ENCODE measurements at places on chromosomes 16 and 17.
A peak's percentile ranks its signal among the peaks of the same experiment; 100 is the strongest.

- no peak for DNase-seq
These were observed 4.6 kb upstream of the CCDC182 start for GRCh38 chr17:57749701-57750100.

GRCh38 chr16:75254359-75254837 is 3.0 kb upstream of the BCAR1 start:
- no peak for DNase-seq

- no peak for DNase-seq
These were observed 340.0 kb downstream of the XYLT1 start for GRCh38 chr16:17130733-17131132.

DNA sequence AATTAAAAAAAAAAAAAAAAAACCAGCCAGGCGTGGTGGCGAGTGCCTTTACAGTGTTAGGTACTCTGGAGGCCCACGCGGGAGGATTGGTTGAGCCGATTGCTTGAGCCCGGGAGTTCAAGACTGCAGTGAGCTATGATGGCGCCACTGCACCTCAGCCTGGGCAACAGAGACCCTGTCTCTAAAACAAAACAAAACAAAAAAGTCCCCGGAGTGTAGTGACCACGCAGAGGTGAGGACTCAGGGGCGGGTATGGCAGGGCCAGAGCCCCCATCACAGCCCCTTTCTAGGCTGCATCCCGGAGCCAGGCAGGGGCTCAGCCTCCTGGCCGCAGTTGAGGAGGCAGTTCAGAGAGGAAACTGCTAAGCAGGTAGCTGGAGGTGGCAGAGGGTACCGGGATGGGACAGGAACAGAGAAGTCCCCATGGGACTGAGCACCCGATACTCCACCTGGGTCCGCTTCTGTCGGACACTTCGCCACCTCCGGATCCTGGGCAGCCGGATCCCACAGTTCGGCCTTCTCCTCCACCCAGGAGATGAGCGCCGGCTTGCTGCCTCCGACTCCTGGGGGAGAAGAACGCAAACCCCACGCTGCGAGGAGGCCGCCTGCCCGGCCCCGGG is 800 bp downstream of the ZNF747 start:
- peak; percentile 18 for DNase-seq

GRCh38 chr16:83336603-83337002 is 471.2 kb upstream of the HSBP1 start:
- DNase-seq: no peak

GRCh38 chr16:89268585-89268984 is 51.1 kb downstream of the ZNF778 start:
- no peak for DNase-seq

- DNase-seq: no peak
These were observed 10.1 kb downstream of the TEKT5 start for GRCh38 chr16:10684511-10685151.

- DNase-seq: no peak
These were observed 14.9 kb downstream of the SNN start for GRCh38 chr16:11683145-11683544.

DNA sequence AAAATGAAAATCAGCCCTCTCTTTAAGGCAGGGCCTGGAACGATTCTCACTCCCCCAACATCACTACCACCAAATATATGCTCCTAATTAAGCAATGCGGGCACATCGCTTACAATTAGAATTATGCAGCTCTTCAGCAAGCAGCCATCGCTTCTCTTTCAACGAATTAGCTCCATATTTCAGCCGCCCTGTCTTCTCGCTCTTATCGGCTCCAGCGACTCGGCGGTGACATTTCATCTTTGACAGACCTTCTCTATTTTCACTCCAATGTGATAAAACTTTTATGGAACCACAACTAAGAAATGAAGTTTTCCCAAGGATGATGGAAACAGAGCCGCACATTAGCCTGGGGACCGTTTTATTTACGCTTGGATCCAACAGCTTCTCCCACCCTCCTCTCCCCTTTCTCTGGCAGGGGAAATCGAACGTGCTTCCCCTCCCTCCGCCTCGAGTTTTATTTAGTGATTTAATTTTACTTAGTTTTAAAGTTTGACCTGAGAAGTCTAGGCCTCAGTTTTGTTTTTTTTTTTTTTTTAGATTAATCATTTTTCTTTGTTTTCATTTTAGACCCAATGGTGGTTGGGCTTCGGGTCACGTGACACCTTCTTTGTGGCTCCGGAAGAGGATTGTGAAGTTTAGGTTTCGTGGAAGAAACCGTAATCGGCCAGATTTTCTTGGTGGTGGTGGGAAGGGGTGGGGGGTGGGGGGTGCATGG is 3.1 kb upstream of the HOXB2 start:
- DNase-seq: peak; percentile 54

- no peak for DNase-seq
These were observed 444.2 kb downstream of the SOX9 start for GRCh38 chr17:72565006-72565405.

GRCh38 chr16:79329166-79329521 is 271.4 kb downstream of the MAF start:
- no peak for DNase-seq

DNA sequence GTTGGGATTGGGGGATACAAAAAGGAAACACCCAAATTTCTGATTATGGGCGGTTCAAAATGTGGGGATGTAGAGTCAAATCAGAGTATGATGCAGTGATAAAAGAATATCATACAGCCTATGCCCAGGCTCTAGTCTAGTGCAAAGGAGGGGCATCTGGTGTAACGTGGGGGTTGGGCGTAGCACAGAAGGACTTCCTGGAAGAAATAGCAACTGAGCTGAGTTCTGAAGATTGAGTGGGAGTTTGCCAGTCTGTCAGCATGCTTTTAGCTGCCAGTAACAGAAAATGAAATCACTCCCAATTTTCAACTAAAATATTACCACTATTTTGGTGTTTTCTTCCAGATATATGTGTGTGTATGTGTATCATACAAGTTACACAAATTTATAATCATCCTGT is 196.9 kb downstream of the SPECC1 start:
- DNase-seq: peak; percentile 11

DNA sequence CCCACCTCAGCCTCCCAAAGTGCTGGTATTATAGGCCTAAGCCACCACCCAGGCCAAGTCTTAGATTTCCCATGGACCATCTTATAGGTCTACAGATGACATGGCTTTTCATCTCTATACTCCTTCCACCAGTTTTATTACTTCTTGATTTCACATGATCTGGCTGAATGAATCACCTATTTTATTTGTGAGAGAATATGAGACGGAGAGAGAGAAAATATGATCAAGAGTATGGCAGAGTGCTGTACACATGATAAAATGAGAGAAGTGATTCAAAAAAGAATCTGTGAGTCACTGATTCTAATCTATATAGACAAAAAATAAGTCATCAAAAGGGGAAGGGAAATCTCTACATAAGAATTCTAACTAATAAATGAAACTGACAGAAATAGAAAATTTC is 13.7 kb downstream of the ACSM1 start:
- DNase-seq: no peak

GRCh38 chr17:51487947-51488346 is 227.6 kb downstream of the UTP18 start:
- DNase-seq: no peak

DNA sequence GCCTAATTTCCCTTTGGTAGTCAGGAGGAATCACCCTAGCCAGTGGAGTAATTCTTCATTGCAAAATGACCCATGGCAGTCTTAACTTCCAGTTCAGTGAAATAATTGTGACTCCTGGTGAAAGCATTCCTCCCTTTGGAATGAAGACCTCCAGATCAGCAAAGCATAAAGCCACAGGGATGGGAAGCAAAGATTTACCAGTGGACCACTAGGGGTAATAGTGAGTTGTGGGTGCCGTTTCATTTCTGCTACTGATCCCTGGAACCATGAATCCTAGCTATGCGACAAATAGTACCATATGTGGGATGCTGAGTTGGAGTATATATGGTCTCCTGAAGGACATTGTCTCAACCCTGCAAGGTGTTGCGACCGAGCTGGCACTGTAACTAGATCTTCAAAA is 13.7 kb downstream of the DYNLL2 start:
- no peak for DNase-seq

DNA sequence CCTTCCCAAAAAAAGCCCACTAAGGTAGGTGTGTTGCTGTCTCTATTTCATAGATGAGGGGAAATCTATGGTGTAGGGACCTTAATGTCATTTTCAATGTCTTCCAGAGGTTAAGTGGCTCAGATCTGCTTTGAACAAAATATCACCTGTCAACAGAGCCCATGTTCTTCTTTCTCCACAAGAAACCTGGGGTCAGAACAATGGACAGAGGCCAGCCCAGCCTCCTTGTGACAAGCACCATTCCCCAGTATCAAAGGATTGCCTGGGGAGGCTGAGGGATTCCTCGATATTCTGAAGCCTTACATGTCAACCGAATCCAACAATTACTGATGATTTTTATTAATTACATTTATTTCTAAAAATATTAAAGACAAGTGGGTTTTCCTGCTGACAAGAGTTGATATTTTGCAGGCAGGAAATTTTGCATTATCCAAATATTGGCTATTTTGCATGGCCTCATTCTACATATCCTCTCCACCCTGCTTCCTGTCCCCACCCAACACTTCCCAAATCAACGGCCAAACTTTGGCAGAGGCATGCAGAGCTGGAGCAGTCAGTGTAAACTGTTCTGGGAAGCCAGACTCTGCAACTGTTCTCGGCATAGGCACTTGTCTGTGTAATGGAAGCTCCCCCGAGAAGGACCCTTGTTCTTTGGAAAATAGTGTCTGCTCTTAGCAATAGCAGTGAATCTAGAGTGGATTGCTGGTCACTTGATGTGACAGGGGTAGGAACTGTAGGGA is 281.5 kb downstream of the HS3ST3A1 start:
- DNase-seq: no peak

DNA sequence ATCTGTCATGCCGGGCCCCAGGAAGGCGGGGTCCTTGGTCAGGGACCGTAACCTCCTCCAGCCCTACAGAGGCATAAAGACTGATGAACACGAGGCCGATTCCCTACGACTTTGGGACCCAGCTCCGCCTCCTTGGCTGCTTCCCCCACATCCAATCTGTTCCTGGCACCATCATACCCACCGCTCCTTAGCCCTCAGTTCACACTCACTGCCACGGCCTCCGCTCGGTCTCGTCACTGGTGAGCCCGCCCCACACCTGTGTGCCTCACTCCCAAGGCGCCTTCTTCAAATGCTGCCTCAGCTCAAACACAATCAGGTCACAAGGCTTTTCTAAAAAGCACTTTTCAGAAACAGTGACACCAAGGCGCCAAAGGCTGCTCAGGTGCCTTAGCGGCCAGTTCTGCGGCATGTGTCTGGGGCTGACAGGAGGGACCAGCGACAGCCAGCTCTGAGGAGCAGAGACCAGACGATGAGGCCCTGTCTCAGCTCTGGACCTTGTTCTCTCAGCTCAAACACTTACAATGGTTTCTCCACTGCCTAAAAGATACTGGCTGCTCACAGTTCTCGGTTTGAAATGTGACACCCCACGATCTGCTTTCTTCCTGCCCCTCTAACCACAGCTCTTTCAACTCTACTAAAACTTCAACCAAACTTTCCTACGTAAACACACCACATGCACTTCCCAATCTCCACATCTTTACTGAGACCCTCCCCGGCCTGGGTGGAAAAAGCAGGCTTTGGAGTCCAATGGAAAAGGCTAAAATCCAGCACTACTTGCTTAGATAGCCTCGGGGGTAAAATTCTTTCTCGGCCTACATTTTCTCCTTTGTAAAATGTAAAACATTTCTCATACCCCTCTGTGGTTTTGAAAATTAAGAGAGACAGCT is 33.2 kb downstream of the CYB5D2 start:
- peak; percentile 17 for DNase-seq

GRCh38 chr17:12648498-12648897 is 17.2 kb upstream of the MYOCD start:
- no peak for DNase-seq

DNA sequence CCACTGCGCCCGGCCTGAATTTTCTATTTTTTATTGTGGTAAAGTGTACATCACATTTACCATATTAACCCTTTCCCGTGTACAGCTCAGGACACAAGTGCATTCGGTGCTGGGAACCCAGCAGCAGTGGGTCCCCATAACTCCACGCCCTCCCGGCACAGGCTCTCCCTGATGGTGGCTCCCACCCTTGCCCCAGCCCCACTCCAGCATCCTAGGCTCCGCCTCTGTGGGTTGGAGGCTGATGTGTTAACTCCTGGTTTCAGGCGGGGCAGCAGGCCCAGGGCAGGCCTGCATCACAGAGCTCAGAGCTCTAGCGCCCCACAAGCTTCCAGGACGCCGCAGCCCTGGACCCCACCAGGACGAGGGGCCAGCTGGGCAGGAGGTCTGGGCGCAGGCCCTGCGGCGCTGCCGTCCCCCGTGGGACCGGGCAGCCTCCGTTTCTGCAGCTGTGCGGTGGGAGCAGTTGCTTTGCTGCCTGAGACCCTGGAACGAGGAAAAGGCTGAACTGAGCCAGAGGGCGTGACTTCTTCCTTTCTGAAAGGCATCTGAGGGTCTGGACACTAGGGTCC is 19.6 kb downstream of the ZFPM1 start:
- no peak for DNase-seq

GRCh38 chr17:38773258-38773657 is 20.7 kb downstream of the PSMB3 start:
- no peak for DNase-seq

GRCh38 chr17:45441526-45442310 is 9.0 kb upstream of the ARHGAP27 start:
- no peak for DNase-seq

GRCh38 chr17:49748791-49749190 is 15.1 kb downstream of the FAM117A start:
- DNase-seq: peak; percentile 64

All from naive thymus-derived CD8-positive, alpha-beta T cell (primary cell).